ACHN (cell line): ENCODE measurements at places on chromosomes 3 and 15.
A peak's percentile ranks its signal among the peaks of the same experiment; 100 is the strongest.

DNA sequence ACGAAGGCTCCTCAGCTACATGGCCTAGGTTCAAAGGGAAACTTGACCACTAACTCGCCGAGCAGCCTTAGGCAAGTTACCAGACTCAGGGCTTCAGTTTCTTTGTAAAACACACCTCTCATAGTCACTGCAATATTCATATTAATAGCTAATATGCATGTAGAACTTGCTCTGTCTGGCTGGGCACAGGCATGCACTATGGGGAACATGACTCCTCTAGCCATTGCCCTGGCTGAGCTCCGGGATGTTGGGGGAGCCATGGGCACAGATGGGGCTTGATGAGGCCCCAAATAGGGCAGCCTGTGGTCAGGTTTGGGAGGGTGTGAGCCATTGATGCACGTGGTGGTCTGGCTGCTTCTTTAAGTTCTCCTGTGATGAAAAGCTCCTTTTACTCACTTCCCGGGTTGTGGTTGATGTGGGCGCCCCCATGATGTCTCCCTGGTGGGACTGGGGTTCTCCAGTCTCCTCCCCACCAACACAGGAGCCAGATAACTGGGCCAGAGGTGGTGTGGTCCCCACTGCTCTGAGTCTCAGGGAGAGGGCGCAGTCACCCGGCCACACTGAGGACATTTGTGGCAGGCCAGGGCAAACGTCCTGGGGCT is 29.4 kb upstream of the DUSP7 start:
- DNase-seq: no peak

DNA sequence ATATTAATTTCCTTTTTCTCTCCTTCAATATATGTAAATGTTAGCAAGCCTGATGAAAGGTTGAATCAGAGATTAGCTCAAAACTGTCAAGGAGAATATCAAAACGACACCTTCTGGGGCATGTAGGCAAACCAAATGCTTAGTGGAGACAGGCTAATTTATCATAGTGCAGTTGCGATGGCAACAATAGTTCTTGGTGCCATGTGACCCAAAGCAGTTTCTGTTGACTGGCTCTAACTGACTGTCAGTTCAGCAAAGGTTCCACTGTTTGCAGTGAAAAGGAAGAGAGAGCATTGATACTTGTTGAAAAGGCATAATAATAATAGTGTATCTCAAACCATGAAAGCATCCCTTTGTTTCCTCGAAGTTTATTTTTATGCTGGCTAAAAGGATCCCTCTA is 513.9 kb downstream of the NLGN1 start:
- no peak for DNase-seq

DNA sequence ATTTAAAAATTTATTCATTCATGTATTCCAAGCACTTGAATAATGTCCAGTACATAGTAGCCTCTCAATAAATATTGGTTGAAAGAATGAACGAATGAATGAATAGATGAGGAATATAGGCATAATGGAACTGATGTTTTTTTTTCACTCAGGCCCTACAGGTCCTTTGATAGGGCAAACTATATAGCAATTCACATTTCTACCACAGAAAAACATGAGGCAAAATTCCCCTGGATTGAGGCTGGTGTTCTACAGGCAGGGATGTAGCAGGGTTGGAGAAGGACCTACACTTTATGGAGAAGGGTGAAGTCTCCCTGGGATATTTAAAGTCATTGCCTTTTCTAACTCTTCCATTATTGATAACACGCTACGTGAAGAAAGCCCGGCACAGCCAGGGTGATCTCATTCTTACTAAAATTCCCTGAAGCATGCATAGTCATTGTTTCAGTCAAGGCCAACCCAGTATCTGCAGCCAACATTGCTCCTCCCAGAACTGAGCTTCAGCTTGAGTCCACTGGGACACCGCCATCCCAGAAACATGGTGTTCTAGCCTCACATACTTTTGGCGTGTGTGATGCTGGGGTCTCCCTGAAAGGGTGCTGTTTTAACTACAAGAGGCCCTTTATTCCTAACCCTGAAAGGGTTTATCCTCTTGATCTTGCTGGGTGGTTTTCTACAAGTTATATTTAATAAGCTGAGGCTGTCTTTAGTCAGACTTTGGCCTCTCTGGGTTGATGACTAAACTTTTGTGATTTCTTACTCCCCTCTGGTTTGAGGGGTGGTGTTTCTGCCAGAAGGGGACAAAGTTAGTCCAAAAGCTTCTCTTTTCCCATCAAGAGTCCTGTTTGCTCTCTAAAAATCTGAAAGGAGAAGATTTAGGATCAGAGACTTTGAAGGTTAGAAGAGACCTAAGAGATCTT is 25.9 kb upstream of the FBN1 start:
- DNase-seq: no peak

- DNase-seq: no peak
These were observed 595.8 kb upstream of the BCHE start for GRCh38 chr3:166433060-166433459.

- no peak for DNase-seq
These were observed 184.0 kb upstream of the TMC3 start for GRCh38 chr15:81558056-81558455.

DNA sequence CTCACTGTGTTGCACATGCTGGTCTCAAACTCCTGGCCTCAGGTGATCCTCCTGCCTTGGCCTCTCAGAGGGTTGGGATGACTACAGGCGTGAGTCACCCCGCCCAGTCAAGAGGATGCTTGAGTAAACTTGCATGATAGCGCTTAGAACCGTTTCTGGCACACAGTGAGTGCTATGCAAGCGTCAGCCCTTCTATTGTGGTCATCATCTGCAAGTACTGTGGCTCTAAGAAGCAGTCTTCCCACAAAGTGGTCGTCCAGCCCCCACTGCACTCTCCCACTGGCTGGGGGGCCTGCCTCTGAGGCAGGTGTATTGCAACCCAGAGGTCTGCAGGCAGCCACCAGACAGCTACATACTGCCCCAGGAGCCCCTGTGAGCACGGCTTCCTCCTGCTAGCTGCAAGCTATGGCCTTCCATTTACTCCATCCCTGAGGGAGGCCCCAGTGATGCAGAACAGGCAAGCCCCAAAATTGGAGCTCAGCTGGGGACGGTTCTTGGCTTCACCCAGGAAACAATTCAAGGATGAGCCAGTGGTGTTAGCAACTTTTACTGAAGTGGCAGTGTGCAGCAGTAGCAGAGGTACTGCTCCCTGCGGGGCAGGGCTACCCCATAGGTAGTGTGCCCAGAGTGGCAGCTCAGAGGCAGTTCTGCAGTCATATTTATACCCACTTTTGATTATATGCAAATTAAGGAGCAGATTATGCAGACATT is 95.4 kb downstream of the LSM3 start:
- peak; percentile 30 for DNase-seq

GRCh38 chr3:39542588-39542988 is 75.1 kb downstream of the MOBP start:
- DNase-seq: no peak

GRCh38 chr15:43513550-43513949 is 3.9 kb upstream of the MAP1A start:
- DNase-seq: no peak

GRCh38 chr15:63027646-63028045 is 14.9 kb upstream of the TPM1 start:
- no peak for DNase-seq

- DNase-seq: peak; percentile 77
These were observed 152.3 kb downstream of the IGF1R start for GRCh38 chr15:98800437-98801233.

DNA sequence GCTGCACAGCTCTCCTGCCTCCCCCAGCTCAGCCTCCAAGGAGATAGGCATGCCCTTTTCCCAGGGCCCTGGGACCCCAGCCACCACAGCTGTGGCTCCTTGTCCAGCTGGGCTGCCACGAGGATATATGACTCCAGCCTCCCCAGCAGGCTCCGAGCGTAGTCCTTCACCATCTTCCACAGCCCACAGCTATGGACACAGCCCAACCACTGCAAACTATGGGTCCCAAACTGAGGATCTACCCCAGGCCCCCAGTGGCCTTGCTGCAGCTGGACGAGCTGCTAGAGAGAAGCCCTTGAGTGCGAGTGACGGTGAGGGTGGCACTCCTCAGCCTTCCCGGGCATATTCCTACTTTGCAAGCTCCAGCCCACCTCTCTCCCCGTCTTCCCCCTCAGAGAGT is 20.5 kb upstream of the APEH start:
- DNase-seq: no peak

DNA sequence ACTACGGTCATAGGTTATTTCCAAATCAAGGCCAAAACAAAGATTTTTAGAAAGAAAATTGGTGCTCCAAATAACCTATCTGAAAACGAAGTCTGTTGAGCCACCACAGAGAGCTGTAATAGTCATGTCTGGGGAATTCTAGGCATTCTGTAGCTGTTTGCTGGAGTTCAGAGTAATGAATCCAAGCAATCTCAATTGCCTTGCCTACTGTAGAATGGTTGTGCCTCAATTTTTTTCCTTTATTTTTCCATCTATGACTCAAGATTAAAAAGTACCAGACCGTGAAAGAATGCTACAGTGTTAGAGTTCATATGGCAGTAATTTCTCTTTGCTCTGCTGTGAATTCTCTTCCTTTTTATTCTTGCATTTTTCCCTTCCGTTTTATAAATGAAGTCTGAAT is 1007.2 kb upstream of the ALCAM start:
- DNase-seq: peak; percentile 93

DNA sequence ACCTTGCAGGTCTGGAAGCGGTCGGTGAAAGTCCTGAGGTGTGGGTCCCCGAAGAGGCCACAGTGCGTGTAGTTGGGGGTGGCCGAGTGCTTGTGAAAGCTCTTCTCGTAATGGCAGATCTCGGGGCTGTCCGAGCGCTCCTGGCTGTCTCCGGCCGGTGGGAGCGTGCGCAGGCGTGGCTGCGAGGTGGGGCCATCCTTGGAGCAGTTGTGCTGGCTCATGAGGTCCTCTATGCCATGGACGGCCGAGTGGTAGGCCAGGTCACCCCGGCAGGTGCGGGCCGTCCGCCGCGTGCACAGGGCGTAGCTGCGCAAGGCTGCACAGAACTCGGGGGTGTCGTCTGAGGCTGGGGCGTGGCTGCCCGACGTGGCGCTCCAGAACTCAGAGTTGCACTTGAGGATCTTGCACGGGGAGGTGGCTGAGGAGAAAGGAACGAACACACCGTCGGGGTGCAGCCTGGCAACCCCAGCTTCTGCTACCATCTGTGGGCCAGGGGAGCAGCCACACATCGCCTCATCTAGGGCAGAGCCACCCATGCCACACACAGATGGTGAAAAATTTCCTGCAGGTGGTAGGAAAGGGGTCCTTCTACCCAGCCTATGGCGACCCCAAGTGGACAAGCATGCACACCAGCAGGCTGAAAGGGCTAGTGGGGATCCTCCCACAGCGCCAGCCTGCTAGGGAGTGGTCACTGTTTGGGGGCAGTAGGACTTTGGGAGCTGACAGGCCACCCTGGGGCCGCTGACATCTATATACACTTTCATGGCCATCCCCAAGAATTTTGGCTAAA is 36.7 kb downstream of the RGMA start:
- DNase-seq: no peak
